ENCODE measurements at places on chromosomes 7 and 10. TPM values are rescaled to one million over a fixed set of nuclear protein-coding genes. Genes with fewer than 3 reads are reported as not detected.

IDI2 gene
- polyA plus RNA-seq: not detected

GRCh38 chr7:78528964-78529363 is 730.4 kb downstream of the PHTF2 start:
- DNase-seq: no peak

DNA sequence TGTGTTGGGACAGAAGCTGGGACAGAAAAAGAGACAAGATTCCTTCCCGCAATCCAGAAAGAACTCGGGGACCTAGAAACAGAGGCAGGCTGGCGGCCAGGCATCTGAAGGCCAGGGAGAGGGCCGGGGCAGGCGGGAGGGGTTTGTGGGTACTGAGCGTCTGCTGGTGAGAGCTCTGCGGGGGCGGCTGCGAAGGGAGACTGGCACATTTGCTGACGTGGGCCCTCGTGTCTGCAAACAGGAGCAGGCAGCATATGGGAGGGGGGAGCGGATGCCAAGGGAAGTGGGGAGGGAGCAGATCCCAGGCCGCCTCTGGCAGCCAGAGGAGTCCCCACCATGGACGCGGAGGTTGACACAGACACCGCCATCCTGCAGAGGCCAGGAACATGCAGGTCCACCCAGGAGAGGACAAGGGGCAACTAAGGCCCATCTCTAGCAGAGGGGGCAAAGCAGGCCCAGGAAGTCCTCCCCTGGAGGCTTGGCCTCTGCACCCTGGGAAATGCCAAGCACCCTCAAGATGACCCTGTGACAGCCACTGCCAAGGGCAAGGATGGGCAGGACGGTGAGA is 32.2 kb downstream of the KCNH2 start:
- DNase-seq: no peak

- DNase-seq: no peak
These were observed 63.6 kb upstream of the COL13A1 start for GRCh38 chr10:69738071-69738470.

INMT gene
- polyA plus RNA-seq: 1.3 TPM

DNA sequence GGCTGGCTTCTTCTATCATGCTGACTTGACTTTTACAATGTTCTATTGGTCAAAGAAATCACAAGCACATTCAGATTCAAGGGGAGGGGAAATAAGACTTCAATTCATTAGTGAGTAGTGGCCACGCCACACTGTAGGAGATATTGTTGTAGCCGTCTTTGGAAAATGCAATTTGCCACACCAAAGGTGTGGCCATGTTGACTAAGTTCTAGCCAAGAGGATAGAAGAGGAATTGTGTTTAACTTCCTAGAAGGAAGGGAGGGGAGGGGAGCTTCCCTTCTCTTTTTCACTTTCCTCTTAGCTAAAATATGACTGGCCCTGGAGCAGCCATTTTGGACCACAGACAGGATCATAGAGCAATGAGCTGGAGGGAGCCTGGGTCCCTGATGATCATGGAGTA is 3.4 kb upstream of the PRKAR2B start:
- no peak for DNase-seq

LEP gene
- 0.37 TPM for polyA plus RNA-seq

ATOH7 gene
- 1.8 TPM for polyA plus RNA-seq

DNA sequence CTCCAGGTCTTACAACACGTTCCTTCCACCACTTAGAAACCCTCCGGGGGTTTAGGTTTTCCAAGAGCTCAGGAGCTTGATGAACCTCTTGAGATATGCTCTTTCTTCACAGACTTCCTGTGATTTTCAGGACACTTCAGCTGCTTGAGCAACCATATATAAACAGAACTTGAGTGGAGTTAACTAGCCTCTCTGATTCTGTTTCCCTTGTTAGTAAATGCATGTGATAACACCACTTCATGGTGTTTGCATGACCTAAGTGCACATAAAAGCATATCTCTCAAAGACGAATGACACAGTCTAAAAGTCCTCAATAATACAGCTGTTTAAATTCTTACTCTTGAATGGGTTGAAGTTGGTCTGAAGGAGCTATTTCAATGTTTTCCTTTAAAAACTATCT is 9.9 kb downstream of the PRR15 start:
- no peak for DNase-seq

MCM7 gene
- 160 TPM for polyA plus RNA-seq

DNA sequence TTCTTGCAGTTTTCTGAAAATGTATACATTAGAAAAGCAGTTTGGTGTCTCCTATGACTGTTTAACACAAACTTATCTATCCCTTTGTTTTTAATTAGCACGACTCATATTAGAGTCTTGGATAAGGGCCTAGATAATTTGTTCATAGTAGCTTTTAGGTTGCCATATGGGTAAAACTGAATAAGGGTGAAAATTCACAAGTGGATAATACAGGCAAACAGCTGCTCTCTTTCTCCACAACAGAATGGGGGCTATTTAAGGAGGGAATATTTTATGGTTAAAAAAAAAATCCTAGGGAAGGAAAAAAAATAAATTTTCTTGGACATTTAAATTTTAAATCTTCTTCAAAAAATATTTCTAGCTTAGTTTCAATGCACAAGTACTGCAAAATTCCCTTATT is 1416.1 kb downstream of the GATA3 start:
- DNase-seq: no peak

DNA sequence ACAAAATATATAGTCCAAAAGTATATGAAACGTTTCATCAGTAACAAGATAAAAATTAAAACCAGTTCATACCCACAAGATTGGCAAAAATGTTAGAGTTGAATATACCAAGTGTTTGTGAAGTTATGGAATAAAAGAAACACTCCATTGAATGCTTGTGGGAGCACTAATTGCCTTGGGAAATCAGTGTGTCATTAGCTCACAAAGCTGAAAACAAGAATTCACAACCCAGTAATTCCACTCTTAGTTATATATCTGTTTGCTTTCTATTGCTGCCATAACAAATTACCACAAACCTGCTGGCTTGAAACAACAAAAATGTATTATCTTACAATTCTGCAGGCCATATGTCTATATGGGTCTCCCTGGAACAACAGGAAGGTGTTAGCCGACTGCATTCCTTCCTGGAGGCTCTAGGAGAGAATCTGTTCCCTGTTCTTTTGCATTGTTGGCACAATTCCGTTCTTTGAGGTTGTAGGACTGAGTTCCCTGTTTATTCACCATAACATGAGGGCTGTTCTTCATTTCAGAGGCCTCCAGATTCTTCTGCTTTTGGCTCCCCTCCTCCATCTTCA is 45.7 kb downstream of the SEM1 start:
- no peak for DNase-seq

ADAM22 gene
- polyA plus RNA-seq: 13.6 TPM

- DNase-seq: no peak
These were observed 8.4 kb upstream of the PDCD4 start for GRCh38 chr10:110863361-110863760.

DNA sequence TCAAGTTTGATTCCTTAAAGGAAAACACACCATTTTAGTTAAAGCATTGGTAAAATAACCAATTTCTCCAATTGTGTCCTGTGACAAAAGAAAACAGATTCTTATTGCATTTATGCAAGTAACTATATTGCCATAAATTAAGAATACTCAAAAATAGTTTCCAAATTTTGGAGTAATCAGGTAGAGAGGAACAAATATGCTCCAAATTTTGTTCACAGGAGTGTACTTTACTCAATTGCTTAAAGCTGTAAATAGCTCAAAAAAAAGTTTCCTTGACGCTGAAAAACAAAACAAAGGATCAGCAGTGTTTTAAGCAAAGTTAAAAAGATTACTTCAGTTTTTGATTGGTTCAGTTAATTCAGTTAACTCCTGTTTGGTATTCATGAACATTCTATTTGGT is 52.2 kb upstream of the INHBA start:
- no peak for DNase-seq

DNA sequence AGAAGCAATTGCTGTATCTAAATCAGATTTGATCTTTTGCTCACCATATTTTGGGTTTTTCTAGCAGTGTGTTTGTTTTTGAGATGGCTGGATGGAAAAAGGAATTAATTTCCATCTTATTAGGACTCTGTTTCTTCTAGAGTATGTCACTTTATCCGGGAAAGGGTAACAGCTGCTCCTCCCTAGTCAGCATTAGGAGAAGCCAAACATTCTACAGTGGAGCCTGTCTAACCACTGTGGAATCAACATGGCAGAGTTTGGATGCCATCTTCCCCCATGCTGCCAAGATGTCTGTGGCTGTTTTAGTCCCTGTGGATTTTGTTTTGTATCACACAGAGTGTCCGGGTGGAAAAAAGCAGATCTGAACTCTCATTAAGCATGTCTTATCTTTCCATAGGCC is 16.0 kb upstream of the LMOD2 start:
- DNase-seq: no peak
